IPS DF 6.9 (cell line): ENCODE measurements at places on chromosomes 1 and 21.

GRCh38 chr1:235503403-235504121 lies 690 bp downstream of the B3GALNT2 start:
- no peak for DNase-seq
- H3K27me3 ChIP-seq: no peaks in the 10 kb centered on the region
- peak overlapping the region; percentile 65; the same call in 1 of the 2 replicates for H3K4me3 ChIP-seq
- no peaks in the 10 kb centered on the region for H3K4me1 ChIP-seq
- no peak overlapping the region for H3K27ac ChIP-seq
- no peaks in the 10 kb centered on the region for H3K36me3 ChIP-seq

DNA sequence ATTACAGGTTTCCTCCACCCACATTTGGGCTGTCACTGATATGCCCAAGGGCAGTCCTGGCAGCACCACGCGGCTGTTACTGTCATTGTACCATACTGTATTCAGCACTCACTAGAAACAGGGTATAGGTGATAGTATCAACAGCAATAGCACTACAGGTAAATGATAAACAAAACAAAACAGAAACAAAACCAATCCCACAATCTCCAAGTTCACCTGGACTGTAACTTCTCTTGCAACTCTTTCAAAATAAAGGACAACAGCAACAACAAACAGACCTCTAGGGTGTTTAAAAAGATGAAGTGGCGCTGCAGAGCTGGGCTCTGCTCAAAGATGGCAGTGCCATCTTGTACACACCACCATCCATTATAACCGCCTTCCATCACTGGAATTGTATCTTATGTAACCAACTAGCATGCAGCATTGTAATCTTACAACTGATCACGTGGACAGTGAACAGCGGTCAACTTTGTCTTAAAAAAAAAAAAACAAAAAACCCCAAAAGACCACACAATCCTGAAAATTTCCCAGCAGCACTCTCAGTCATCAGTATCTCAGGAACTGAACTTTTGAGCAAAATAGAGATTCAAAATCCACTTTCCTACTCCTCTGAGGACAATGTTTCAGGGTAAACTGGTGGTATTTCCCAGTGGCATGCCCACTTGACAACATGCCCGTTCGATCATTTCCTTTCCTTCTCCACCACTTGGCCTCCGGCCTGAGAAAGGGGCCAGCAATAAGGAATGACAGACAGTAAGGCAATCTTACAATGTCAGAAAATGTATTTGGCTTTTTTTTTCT lies 3.8 kb downstream of the IRF2BP2 start:
- H3K27ac ChIP-seq: no peak overlapping the region
- no peaks in the 10 kb centered on the region for H3K27me3 ChIP-seq
- DNase-seq: no peak
- peak overlapping the region; percentile 17; the same call in 1 of the 2 replicates for H3K4me3 ChIP-seq

DNA sequence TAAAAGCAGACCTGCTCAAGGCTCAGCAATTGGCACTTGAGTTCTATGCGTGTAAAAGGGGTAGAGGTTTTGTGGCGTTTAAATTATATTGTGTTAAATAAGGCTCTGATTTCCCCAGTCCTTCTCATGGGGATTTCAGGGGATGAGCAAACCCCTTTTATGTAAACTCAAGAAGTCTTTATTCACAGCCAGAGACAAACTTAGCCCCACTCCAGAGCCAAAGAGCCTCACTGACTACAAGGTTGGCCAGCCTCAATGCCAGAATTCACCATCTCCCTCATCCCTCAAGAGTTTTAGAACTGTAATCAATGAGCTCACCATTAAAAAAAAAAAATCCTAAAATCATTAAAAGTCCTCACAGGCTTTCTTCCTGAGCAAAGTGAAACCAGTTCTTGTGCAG lies 107.8 kb downstream of the SLC30A10 start:
- no peak overlapping the region for H3K27ac ChIP-seq
- H3K36me3 ChIP-seq: no peaks in the 10 kb centered on the region
- H3K4me3 ChIP-seq: no peak overlapping the region

GRCh38 chr1:6603238-6603914 lies 707 bp upstream of the KLHL21 start:
- no peaks in the 10 kb centered on the region for H3K27me3 ChIP-seq
- peak overlapping the region; percentile 75; the same call in 1 of the 2 replicates for H3K4me3 ChIP-seq
- H3K36me3 ChIP-seq: peaks cover 6% of the 10 kb centered on the region
- no peak overlapping the region for H3K27ac ChIP-seq
- no peak for DNase-seq

- H3K36me3 ChIP-seq: no peaks in the 10 kb centered on the region
- no peak overlapping the region for H3K27ac ChIP-seq
- no peaks in the 10 kb centered on the region for H3K27me3 ChIP-seq
- no peak overlapping the region for H3K4me3 ChIP-seq
These were observed 13.3 kb downstream of the DLGAP3 start for GRCh38 chr1:34916104-34916503.

GRCh38 chr1:63675420-63675931 lies 82.3 kb downstream of the PGM1 start:
- no peaks in the 10 kb centered on the region for H3K27me3 ChIP-seq
- H3K4me1 ChIP-seq: no peaks in the 10 kb centered on the region
- no peak overlapping the region for H3K27ac ChIP-seq
- H3K4me3 ChIP-seq: no peak overlapping the region
- no peak for DNase-seq
- no peaks in the 10 kb centered on the region for H3K36me3 ChIP-seq
